Fibroblast of lung (primary cell): ENCODE measurements at places on chromosomes 1 and 21.

- peak; percentile 9 for DNase-seq
Measured at GRCh38 chr1:24126018-24126671, 14.2 kb upstream of the MYOM3 start.

GRCh38 chr1:17045150-17045549 is 8.7 kb downstream of the SDHB start:
- DNase-seq, result no peak

- DNase-seq, result no peak
Measured at GRCh38 chr1:226111098-226111882, 48.8 kb downstream of the H3-3A start.

DNA sequence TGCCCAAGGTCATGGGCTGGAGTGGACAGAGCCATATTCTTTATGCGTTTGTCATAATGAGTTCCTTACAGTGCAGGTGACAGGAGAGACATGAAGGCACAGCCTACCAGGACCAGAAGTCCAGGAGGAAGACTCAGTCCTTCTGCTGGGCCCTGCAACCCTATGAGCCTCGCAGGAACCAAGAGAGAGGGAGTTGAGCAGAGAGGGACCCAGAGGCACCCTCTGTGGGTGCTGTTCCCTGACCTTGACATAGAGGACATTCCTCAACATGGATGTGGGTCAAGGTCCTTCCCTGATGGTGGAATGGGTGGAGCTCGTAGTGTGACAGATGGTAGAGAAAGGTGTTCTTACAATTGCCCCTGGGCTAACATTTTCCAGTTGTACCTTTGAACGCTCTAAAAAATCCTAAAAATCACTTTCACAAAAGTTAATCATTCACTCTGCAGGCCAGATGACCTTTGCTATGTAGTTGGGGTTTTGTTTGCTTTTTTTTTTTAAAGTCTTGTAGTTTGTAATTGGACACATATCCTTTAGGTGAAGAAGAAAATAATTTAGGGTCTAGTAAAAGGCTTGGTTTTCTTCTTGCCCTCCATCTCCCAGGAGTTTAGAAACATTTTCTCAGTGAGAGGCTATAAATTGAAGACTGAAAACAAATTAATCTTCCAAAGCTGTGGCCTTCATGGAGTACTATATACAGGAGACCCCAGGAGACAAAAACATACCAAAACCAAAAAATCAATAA is 41.9 kb downstream of the MAB21L3 start:
- DNase-seq, result no peak

DNA sequence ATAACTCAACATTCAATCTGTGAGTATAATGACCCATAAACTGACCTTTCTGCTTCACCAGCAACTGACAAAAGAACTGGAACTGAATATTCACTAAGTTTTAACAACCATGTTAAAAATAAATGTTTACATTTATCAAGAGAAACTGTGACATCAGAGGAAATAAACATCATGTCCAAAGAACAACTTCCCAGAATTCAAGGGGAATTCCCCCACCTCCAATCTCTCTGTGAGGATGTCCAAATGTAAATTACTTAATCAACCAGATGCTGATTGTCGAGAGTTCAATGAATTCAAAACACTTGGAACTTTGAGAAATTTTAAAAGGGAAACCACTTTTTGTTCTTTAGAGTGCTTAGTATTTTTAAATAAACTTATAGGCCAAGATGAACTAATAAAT is 365.6 kb upstream of the ADGRL2 start:
- DNase-seq, result peak; percentile 19

DNA sequence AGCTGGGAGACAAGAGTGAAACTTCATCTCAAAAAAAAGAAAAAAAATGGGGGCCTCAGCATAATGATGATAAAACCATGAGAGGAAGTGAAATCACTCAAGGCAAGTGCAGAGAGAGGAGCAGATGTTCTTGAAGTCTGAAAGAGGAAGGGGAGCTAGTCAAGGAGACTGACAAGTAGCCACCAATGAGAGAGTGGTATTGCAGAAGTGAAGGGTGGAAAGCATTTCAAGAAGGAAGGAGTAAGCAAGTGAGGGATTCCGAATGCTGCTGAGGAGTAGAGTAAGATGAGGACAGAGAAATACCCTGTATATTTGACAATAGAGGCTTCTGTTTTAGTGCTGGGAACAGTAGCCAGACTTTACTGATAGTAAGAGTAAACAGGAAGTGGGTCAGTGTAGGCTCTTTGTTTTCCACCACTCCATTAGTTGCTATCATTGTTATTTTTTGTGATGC is 2.9 kb downstream of the TATDN3 start:
- no peak for DNase-seq

DNA sequence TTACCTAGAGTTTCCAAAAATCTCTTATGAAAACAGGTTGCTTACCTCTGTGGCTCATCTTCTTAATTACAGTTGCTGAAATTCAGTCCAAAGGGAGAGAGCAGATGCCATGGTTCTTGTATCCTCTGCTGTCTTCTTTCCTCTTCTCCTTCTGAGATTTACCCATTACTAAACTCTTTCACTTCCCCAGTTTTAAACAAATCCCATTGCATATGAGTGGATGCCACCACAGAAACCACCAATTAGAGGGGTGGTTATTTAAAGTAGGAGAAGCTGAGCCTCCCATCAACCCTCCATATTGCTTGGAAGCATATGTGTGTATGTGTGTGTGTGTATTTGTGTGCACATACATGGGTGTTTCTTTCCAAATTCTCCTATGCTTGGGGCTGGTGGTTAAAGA is 128.5 kb upstream of the KCNK1 start:
- no peak for DNase-seq

GRCh38 chr21:26637201-26637745 is 64.2 kb upstream of the CYYR1 start:
- DNase-seq, result no peak

- no peak for DNase-seq
Measured at GRCh38 chr1:246198115-246198816, 308.8 kb downstream of the SMYD3 start.

- DNase-seq, result no peak
Measured at GRCh38 chr1:26856604-26857469, 6.1 kb upstream of the SFN start.

GRCh38 chr1:232627645-232628334 is 2.1 kb downstream of the SIPA1L2 start:
- peak; percentile 48 for DNase-seq

- no peak for DNase-seq
Measured at GRCh38 chr21:37195610-37196009, 71.5 kb downstream of the VPS26C start.

- peak; percentile 22 for DNase-seq
Measured at GRCh38 chr1:65310078-65310587, 790 bp downstream of the DNAJC6 start.

- no peak for DNase-seq
Measured at GRCh38 chr1:199780091-199780490, 247.4 kb upstream of the NR5A2 start.

DNA sequence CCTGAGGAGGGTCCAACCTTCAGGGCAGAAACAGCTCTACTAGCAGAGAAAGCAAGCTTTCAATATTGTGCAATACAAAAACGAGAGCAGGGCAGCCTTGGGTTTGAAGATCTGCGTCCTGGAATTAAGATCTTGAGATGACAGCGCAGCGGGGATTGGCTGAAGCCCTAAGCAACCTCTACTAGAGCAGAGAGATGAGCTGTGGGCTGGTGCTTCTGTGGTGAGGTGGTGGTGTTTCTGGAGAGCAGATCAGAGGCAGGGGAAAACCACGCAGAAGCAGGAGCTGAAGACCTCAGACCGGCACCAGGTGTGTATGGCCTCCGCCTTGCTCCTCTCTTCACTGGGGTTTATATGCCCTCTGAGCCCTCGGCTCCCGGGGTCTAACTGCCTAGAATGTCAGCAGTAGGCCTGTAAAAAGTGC is 12.5 kb downstream of the TRAF3IP3 start:
- DNase-seq, result no peak

- DNase-seq, result no peak
Measured at GRCh38 chr1:17466359-17466758, 26.9 kb upstream of the RCC2 start.

DNA sequence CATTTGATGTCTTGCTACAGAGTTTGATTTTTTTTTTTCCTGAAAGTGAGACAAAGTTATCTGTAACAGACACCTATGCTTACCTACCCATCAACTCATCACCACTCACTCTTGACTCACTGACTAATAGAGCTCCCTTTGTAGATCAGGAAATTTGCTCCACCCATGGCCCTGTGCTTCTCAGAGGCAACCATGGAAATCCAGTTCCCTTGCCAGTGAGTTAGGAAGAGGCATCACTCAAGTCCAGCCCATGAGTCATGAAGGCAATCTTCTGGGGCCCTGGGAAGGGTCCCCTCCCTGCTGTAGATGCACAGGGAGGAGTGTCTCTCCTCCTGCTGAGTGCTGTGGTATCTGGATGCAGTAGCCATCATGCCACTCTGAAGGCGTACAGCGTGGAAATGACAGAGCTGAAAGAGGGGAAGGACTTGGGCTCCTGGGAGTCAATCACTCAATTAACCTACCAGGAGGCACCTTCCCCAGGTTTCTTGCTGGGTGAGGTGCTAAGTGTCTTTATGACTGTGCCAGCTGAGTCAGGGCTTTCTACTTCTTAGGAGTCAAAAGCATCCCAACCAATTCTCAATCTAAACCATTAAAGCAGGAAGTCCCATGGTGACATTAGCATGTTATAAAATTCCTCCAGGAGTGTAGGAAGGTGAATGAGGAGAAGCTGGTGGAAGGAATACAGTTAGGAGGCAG is 56.1 kb downstream of the DNTTIP2 start:
- DNase-seq, result no peak

GRCh38 chr1:167054531-167054930 is 35.6 kb downstream of the GPA33 start:
- no peak for DNase-seq

DNA sequence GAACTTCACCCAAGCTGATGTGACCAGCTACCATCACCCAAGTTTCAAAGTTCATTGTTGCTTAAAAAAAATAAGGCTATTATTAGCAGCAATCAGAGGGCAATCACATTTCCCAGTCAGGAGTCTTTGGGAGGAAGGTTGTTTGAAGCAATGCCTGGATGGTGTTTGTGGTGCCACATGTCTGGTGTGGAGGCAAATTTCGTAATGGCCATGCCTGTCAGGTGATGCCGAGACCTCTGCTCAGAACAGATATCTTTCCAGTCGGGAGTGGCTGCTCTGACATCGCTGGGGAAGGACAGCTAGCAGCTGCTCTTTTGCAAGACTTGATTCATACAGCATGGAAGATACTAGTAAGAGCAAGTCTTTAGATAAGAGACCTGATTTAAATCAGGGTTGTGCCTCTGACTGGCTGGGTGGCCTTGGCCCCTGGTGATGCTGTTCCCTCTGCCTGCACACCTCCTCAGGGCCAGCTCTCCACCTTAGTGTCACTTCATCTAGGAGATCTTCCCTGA is 187.8 kb upstream of the JUN start:
- DNase-seq, result no peak

DNA sequence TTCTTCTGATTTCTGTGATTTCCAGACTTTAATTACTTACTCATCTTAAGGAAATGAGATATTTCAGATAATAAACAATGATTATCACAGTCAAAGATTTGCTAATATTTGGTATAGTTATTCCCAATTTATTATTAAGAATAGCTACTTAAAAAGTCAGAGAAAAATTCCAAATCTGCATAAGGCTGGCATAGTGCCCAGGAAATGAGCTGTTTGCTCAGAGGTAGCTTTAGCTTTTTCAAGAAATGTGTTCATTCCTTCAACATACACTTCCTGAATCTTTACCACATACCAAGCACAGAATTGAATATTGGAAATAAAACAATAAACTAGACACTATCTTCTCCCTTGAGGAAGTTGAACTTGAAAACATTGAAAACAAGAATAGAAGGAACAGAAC is 44.3 kb upstream of the KCNK1 start:
- peak; percentile 2 for DNase-seq

GRCh38 chr21:39637197-39637970 is 24.6 kb downstream of the B3GALT5 start:
- no peak for DNase-seq

GRCh38 chr1:56287721-56288120 is 291.6 kb downstream of the PLPP3 start:
- no peak for DNase-seq

DNA sequence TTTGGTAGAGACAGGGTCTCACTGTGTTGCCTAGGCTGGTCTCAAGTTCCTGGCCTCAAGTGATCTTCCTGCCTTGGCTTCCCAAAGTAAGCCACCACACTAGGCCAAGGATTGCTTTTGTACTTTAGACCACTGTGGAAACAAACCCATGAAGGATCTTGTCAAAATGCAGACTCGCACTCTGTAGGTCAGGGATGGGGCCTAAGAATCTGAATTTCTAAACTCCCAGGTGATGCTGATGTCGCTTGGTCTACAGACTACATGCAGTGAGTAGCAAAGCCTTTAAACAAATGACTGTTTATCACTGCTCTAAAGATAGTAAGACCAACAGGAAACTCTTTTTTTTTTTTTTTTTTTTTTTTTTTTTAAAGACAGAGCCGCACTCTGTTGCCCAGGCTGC is 54.1 kb upstream of the MUTYH start:
- no peak for DNase-seq

DNA sequence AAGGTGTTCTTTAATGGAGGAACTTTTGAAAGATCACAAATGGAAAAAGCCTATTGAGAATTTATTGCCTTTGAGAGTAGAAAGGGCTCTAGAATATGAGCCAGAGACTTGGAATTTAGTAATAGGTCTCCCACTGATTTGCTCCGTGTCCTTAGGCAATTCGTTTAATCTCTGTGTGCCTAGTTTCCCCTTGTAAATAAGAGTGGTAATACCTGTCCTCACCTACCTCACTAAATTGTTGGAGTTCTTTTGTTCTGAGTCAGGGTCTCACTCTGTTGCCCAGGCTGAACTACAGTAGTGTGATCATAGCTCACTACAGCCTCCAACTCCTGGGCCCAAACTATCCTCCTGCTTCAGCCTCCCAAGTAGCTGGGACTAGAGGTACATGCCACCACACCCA is 15.0 kb upstream of the TEKT2 start:
- DNase-seq, result no peak

DNA sequence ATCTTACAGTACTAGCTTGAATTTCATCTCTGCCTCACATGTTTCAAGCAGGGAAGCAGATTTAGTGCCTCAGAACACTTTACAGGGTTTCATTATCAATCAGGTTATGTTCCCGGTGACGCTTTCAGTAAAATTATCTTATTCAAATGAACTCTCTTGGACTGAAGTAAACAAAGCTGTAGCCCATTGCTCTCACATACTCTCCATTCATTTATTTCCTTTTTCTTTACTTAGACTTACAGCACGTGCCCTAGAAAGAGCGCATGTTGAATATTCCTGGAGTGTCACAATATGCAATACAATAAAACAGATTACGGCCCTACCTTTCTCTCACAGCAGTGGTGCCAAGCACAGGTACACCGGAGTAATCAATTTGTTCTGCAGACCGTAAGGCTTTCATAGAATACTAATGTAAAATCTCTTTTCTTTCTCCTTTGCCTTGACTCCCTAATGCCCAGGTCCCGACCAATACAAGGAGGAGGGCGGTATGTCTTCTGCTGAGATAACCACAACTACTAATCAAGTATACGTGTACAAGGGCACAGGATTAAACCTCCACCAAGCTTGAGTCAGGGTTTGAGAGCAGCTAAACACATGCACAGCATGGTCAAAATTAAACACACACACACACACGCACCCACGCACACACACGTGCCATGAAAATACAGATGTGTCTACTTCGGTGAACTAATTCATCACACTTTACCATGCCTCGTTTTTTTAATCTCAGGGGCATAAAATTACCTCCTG is 62.8 kb downstream of the NRIP1 start:
- DNase-seq, result no peak

- no peak for DNase-seq
Measured at GRCh38 chr1:229812693-229813092, 186.6 kb downstream of the URB2 start.
